ENCODE measurements at places on chromosomes 13 and 19.

- DNase-seq = no peak
Measured at GRCh38 chr13:107867701-107868661, 347.4 kb downstream of the LIG4 start.

- no peak for DNase-seq
Measured at GRCh38 chr19:20315543-20315942, 148.5 kb downstream of the ZNF486 start.

GRCh38 chr13:111663953-111664421 is 343.5 kb downstream of the TEX29 start:
- no peak for DNase-seq

DNA sequence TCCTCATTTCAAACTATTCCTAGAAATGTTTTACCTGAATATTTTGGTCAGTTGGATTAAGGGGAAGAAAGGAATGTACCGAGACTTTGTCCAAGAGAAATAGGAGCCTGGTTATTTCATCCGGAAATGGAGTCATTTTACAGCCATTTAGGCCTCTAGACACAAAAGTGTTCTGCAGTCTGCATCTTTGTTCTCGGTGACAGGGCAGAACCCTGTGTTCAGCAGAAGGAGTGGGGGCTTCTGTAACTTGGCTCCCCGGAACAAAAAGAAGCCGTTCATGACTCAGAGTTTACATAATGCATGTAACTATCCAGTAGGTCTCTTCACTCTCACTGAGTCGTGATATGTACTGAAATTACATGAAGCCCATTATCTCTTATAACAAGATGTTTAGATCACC is 21.6 kb upstream of the FNDC3A start:
- DNase-seq = no peak

- DNase-seq = no peak
Measured at GRCh38 chr13:111282425-111282824, 38.0 kb upstream of the TEX29 start.

GRCh38 chr13:48066310-48066989 is 28.5 kb downstream of the MED4 start:
- no peak for DNase-seq

DNA sequence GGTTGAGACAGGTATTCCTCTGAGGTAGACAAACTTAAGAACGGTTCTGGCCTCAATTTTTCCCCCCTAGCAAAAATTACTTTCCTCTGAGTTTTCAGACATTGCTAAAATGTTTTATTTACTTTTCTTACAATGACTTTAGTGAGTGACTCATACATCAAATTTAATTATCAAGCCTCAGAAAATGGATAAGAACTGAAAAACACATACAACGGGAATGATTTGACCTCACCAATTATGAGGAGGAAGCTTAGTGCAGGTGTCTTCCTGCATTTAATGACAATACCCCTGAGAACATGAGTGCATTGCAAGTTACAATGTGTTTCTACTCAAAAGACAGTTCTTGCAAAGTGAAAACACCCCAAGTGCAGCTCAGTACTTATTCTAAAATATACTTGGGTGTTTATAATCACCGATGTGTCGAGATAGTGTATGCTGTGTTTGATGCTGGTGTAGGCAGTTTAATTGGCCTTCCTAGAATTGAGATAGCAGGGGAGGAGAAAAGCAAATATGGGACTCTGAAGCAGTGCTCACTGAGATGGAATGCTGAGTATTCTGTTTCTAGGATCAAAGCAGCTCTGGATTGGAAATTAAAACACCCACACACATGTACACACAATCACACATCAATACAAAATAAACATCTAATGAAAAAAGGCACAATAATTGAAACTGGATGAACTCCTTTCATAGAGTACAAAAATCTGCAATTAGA is 189.5 kb upstream of the SLC10A2 start:
- no peak for DNase-seq

- DNase-seq = no peak
Measured at GRCh38 chr13:102993348-102993747, 72.9 kb downstream of the SLC10A2 start.

- DNase-seq = no peak
Measured at GRCh38 chr13:110533771-110534670, 27.5 kb downstream of the RAB20 start.

- DNase-seq = no peak
Measured at GRCh38 chr19:1116726-1117581, 13.2 kb downstream of the GPX4 start.

DNA sequence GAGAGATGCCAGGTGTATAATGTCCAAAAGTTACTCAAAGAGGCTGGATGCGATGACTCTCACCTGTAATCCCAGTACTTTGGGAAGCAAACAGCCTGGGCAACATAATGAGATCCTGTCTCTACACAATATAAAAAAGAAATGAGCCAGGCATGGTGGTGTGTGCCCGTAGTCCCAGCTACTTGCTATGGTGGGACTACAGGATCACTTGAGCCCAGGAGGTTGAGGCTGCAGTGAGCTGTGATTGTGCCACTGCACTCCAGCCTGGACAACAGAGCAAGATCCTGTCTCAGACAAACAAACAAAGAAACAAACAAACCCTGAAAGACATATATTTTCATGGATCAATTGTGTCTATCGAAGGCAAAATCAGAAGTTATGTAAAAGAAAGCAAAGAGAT is 54.3 kb upstream of the CYP2B6 start:
- no peak for DNase-seq
